ENCODE measurements at places on chromosomes 13 and 19.
A peak's percentile ranks its signal among the peaks of the same experiment; 100 is the strongest.

DNA sequence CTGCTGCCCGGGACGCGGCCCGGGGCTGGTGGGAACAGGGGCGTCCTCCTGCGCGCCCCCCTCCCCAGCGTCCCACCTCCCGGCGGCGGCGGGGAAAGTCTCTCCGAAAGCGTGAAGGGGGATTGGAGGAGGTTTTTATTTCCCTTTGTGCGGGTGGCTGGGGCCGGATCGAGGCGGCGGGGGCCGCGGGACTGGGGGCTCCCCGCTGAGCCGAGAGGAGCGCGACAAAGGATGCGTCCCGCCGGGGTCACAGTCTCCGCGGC is 132 bp downstream of the SHD start:
- no peak for DNase-seq

DNA sequence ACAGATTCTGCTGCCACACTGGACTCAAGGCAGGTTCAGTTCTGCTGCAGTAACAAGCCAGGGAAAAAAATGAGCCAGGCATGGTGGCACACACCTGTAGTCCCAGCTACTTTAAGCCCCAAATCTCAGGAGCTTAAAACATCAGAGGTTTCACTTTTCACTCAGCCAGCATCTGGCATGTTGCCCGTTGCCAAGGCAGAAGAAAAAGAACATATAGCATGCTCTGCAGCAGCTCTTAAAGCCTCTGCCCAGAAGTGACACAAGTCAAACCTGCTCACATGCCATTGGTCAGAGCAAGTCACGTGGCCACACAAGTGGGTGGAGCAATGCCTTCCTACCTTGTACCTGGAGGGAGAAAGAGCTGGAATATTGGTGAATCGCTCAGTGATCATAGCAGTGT is 14.7 kb upstream of the ADGRE5 start:
- DNase-seq = peak; percentile 87

DNA sequence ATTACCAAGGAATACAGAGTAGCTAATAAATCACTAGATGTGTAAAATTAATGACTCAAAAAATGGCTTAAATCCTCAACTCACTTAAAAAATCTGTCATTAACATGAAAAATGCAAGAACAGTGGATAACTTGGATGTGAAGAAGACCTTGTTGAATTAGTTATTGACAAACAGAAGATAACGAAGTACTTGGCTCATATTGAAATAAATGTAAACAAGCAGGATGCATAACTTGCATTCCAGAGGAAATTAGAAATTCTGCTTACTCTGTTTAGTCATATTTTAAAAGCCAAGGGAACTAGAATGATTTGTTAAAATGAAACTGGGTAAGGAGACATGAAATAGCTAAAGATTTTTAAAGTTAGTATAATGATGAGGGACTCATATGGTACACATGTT is 1812.2 kb downstream of the PCDH9 start:
- no peak for DNase-seq

DNA sequence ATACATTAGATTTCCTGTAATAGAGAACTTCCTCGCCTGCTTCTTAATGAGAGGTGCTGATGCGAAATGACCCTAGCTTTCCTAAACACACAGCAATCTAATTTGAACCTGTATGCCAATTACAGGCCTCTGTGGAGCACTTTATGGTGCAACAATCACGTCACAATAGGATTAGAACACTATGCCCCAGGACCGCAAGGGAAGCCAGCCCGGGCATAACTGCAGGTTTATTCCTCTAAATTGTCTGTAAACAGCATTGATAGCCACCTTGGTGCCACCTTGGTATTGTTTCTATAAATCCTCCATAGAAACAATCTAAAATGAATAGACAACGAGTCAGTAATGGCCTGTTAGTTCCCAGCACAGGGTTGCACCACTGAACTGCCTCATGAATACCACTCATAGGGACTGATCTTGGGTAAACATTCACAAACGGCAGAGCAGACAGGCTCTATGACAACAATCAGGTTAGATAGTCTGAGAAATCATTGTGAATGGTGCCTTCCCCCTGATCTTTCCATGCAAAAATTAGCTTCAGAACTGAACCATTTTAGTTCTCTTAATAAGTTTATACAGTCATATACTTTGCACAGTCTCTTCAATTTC is 182.5 kb upstream of the OBI1 start:
- DNase-seq = peak; percentile 40

DNA sequence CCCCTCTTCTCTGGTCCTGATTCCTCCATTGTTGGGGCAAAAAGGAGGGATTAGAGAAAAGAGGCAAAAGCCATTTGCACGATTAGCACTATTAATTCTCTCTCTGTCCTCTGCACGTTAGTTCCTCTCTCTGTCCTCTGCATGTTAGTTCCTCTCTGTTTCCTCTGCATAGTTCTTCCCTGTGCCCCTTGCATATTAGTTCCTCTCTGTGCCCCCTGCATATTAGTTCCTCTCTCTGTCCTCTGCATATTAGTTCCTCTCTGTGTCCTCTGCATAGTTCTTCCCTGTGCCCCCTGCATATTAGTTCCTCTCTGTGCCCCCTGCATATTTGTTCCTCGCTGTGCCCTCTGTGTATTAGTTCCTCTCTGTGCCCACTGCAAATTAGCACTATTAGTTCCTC is 847.2 kb upstream of the GPC6 start:
- DNase-seq = peak; percentile 60

- DNase-seq = no peak
These were observed 12.7 kb upstream of the ZNF43 start for GRCh38 chr19:21848706-21849105.

DNA sequence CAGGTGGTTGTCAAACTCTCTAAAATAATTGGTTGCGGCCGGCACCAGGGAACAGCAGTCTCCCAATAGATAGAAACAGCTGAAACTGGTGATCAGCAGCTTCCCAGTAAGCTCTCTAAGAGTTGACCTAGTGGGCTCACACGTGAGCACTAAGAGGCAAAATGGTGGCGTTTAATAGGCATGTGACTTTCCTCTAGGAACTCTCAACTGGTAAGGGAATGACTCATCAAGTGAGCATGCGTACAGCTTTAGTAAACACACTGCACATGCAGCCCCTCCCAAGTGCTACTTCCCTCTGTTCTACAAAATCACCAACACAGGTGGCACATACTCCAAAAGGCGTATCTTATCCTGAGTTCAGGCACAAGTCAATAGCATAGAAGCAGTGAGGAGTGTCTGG is 41.7 kb downstream of the TNFSF11 start:
- DNase-seq = no peak

DNA sequence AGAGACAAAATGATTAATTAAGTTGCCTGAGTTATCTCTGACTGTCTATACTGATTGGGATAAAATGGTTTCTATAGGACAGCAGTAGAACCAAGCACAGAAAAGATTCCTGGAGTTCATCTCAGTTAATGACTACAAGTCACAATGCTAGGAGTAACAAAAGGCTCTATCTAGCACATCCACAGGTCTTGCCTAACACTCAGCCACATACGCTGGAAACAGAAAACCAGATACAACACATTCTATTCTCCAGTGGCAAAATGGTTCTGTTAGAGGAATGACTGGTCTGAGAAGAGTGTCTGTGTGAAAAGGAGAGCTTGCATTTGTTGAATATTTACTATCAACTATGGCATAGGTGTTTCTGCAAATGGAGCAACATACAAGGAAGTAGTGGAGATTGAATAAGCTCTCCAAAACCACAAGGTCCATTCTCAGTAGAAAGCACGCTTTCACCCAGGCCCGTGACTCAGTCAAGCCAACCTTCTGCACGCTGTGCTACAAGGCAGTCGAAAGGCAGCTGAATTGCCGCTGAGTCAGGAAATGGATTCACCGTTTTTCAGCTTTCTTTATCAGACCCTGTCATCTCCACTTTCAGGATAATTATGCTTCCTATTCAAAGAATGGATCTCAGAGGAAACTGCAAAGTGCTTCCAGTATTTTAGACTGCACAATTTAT is 761.5 kb downstream of the EFNB2 start:
- peak; percentile 36 for DNase-seq

- DNase-seq = peak; percentile 85
These were observed 8.2 kb downstream of the REX1BD start for GRCh38 chr19:18596752-18597157.

GRCh38 chr13:23175920-23176319 is 4.9 kb upstream of the SGCG start:
- DNase-seq = no peak

DNA sequence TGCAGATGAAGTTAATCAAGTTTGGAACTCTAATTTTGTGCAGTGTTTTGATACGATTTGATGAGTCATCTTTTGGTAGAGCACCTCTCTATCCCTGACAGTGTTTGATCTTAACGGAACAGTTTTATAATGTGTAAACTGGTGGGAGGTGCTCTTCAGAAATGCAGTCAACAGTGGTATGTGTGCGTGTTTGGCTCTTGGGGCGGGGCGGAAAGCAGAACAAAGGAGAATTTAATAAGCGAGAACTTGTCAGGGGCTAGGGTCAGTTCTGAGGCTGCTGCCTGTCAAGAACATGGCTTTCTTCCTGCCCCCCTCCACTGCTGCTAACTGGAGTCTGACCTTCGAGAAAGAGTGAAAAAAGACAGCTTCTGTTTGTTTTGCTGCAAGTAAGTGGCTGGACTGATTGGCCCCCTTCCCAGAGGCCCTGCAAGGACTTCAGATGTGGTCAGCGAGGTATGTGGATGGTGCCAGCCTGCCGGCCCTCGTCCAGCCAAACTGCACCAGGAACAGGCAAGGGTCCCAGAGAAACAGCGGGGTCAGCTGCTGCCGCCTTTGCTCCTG is 40.8 kb downstream of the BBC3 start:
- DNase-seq = no peak

GRCh38 chr13:85099245-85099644 is 700.0 kb downstream of the SLITRK6 start:
- DNase-seq = no peak

GRCh38 chr13:64441740-64442139 is 2788.4 kb downstream of the PCDH9 start:
- peak; percentile 19 for DNase-seq

DNA sequence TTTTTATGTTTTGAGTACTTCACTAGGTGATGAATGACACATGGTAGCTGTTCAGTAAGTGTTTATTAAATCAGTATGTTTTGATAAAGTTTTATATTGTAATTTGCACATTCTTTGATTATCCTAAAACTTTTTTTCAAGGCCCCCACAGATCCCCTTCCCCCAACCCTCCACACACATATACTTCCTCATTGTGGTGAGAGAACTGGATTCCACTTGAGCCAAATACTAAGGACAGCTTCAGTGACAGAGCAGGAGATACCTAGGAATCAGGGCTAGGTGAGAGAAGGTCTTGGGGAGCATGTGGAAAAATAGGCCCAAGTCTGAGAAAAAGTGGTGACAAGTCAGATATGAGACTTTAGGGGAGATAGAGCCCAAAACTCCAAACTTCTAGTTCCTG is 174.6 kb downstream of the TDRD3 start:
- no peak for DNase-seq

DNA sequence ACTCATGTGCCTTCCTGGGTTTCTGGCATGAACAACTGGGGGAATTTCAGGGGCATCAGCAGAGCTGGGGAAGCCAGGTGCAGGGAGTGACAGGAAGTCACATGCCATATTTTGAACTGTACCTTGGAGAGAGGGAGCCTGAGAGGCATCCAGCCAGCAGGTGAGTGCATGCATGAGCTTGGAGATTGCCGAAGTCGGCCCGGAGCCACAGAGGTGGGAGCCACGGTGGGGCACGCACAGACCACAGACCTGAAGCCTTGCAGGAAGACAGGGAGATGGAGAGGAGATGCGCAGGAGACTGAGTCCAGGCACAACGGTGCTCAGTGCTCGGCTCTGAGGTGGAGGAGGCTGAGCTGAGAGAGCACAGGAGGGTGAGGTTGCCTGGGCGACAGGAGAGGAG is 55.1 kb downstream of the CDADC1 start:
- DNase-seq = no peak

GRCh38 chr13:33536601-33537000 is 251.0 kb upstream of the STARD13 start:
- no peak for DNase-seq

DNA sequence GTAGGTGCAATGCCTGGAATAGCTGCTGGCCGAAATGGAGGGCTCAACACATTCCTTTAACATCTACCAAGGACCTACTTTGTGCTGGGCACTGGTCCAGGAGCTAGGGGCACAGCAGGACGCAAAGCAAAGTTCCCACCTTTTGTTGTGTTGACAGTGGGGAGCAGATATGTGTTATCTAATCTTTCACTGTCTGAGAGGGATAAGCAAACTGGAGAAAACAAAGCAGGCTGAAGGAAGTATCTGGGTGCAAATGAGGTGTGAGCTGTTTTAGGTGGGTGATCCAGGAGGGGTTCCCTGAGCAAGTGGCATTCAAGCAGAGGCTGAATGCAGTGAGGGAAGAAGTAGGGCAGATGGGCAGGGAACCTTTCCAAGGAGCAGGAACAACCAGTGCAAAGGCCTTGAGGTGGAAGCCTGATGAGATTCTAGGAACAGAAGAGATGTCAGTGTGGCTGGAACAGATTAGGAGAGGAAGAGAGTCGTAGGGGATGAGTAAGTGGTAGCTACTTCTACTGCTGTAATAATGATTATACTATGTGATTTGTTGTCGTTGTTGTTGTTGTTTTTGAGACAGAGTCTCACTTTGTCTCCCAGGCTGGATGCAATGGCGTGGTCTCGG is 2.2 kb upstream of the PLAUR start:
- no peak for DNase-seq

- DNase-seq = no peak
These were observed 33.2 kb upstream of the RXFP2 start for GRCh38 chr13:31706105-31706504.

GRCh38 chr19:4108767-4109625 is 14.9 kb downstream of the MAP2K2 start:
- DNase-seq = no peak

- no peak for DNase-seq
These were observed 13.9 kb downstream of the FOXO1 start for GRCh38 chr13:40652588-40652940.

- DNase-seq = peak; percentile 80
These were observed at the start of gene ZNF587B for GRCh38 chr19:57830071-57830602. ZNF587B (plus strand) TSS chr19:57830299; CDS start chr19:57830529, 230 bp downstream.

DNA sequence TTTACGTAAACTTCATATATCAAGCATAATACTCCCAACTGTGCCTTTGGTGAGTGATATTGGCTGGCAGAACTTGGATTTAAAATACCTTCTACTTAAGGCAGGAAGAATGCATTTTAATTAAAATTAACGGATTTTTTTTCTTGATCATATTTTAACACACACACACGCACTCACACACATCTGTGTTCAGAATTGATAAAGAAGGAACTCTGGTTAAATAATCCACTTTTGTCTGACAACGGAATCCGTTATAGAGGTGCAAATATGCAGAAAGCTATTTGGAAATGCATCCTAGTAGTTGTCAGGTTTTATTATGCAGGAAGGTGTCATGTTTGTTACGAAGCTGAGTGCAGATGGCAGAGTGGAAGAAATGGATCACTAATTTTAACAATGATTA is 105.5 kb upstream of the ZNF536 start:
- DNase-seq = no peak

DNA sequence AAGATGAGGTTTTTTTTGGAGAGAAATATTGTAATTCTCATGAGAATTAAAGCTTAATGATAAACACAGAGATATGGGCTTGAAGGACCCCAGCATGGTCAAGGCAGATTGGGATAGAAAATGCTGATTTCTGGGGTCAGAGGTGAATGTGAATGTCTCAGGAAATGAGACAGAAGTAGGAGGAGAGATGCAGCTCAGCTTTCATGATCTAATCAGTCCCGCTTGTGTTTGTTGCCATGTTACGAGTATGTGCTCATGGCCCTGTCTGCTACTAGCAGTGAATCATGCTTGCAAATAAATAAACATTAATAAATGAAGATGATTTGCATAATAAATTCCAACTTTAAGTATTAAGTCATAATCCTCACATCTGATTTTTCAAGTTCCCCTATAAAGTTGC is 23.0 kb upstream of the NDFIP2 start:
- DNase-seq = no peak
